Thyroid gland (tissue), 4 donors: ENCODE measurements at places on chromosomes 16 and 17. TPM values are rescaled to one million over a fixed set of nuclear protein-coding genes. Genes with fewer than 3 reads are reported as not detected.
A peak's percentile ranks its signal among the peaks of the same experiment; 100 is the strongest.

Gene MYH8
- total RNA-seq, result not detected

DNA sequence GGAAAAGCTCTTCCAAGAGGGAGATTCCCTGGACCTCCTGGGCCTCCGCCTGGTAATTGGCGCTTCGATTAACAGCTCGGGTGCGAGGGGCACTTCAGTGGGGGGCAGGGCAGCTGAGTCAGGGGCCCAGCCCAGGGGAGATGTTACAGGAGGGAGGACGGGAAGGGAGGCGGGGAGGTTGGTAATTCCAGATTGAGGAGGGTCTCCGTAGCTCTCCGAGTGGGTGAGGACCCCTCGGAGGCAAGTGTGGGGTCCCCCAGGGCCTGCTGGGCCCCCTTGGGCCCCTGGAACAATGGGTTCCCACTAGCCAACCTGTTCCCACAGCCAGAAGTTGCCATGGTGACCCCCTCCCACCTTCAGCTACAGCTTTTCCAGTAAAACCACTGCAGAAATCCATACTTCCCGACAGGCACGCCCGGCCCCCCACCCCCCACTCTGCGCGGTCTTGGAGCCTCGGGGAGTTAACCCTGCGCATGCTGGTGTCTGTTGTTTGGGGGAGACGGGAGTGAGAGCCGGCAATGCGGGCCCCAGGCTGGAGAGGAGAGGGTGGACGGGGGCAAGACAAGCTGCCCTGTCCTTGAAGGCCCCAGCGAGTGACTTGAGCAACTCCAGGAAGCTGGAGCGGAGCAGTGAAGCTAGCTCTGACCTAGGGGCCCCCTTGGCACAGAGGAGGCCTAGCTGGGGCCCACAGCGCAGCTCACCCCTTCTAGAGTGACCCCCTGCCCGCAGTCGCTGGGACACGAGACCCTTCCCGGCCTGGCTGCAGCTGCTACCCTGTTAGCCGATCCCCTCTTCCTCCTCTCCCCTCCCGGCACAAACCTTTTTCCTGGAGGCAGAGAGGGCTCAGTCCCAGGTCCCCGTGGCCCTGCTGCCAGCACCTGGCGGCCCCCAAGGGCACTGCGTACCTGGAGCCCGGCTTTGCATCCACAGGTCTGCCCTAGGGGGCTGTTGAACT, 37.8 kb downstream of the TMEM235 start:
- H3K27ac ChIP-seq, result no peak overlapping the region
- no peak for DNase-seq
- H3K27me3 ChIP-seq, result no peaks in the 10 kb centered on the region
- H3K36me3 ChIP-seq, result no peaks in the 10 kb centered on the region
- no peak overlapping the region for H3K4me3 ChIP-seq

- no peak overlapping the region for H3K4me3 ChIP-seq
- no peak overlapping the region for H3K27ac ChIP-seq
- H3K36me3 ChIP-seq, result no peaks in the 10 kb centered on the region
- no peaks in the 10 kb centered on the region for H3K27me3 ChIP-seq
Observed at GRCh38 chr17:35185849-35186248, 8.3 kb downstream of the SLC35G3 start.

GRCh38 chr17:3813171-3813570, 12.2 kb upstream of the ITGAE start:
- peaks cover 57% of the 10 kb centered on the region for H3K36me3 ChIP-seq
- no peaks in the 10 kb centered on the region for H3K27me3 ChIP-seq
- no peak overlapping the region for H3K4me3 ChIP-seq
- H3K4me1 ChIP-seq, result no peaks in the 10 kb centered on the region

DNA sequence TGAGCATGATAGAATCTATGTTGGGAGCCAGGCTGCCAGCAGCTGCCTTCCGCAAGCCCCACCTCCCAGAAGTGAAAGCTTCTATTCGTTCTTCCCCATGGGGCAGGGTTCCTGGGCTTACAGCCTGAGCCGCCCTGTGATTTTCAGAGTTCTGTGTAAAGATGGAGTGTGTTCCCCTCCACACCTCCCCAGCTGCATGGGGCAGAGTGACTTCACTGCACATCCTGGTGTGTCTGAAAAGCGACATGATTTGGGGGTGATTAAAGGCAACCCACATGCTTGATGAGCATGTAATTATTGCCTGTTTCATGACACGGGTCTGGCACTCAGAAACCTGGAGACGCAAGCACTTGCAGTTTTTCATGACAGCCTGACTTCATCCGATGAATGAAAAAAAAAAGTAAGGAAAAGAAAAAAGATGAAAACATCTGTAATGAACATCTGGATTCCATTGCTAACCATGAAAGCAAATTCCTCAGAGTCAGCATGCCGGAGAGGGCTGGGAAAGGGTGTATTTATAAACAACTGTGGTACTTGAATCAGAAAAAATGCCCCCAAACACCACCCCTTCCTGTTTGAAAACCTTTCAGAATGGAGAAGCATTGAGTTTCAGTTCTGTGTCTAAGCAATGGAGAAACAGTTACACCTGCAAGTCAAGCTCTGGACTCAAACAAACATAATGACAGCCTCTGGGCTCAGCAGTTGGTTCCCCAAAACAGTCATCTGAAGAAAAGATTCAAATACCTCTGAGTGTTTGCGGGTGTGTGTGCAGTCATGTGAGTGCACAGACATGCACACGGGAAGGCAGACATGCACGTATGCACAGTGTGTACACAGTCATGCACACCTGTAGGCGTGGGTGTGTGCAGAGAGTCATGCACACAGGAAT, 266.0 kb downstream of the ENGASE start:
- H3K27ac ChIP-seq, result no peak overlapping the region
- no peaks in the 10 kb centered on the region for H3K27me3 ChIP-seq
- H3K36me3 ChIP-seq, result no peaks in the 10 kb centered on the region
- no peak for DNase-seq
- peaks cover 10% of the 10 kb centered on the region for H3K4me1 ChIP-seq

DNA sequence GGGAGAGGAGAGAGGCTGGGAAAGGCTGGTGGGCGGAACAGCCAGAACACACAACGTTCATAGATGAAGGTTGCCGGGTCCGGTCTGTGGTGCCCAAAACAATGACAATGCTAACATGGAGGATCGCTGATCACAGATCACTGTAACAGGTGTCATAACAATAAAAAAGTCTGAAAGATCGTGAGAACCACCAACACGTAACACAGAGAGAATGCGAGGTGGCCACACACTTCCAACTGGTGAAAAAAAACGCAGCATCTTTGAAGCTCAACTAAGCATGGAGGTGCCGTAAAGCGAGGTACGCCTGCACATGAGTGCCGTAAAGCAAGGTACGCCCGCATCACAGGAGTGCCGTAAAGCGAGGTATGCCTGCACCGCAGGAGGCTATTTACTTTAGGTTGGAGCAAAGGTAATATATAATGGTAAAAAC, 42.3 kb downstream of the ABR start:
- no peaks in the 10 kb centered on the region for H3K36me3 ChIP-seq
- H3K27ac ChIP-seq, result no peak overlapping the region
- H3K4me1 ChIP-seq, result no peaks in the 10 kb centered on the region
- DNase-seq, result peak; percentile 27
- H3K27me3 ChIP-seq, result no peaks in the 10 kb centered on the region

Gene MYH2
- total RNA-seq, result not detected

- H3K36me3 ChIP-seq, result no peaks in the 10 kb centered on the region
- peak; percentile 5 for DNase-seq
- no peaks in the 10 kb centered on the region for H3K27me3 ChIP-seq
- H3K27ac ChIP-seq, result no peak overlapping the region
Observed at GRCh38 chr16:77213542-77214106, 14.4 kb downstream of the SYCE1L start.

Gene ZNF594
- 29.0 TPM for total RNA-seq

Gene MRPL58
- total RNA-seq, result 55.1 TPM

DNA sequence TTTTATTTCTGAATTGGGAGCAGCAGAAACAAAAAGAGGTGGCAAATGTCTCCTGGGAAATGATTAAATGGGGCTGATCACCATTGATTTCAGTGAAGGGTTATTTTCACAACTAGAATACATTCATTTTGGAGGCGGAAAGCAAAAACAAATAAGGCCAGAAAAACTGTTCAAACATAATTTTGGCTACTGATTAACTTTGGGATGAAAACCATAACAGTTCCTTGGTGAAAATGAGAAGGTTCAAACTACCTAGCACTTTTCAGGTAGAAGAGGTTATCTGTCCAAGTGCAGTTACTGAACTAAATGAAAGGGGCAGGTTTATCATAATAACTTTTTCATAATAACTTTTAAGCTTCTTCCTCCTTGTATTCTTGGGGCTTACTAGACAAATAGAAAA, 718.5 kb downstream of the CDH11 start:
- DNase-seq, result no peak
- no peak overlapping the region for H3K4me3 ChIP-seq
- no peaks in the 10 kb centered on the region for H3K27me3 ChIP-seq
- no peak overlapping the region for H3K27ac ChIP-seq
- no peaks in the 10 kb centered on the region for H3K4me1 ChIP-seq

DNA sequence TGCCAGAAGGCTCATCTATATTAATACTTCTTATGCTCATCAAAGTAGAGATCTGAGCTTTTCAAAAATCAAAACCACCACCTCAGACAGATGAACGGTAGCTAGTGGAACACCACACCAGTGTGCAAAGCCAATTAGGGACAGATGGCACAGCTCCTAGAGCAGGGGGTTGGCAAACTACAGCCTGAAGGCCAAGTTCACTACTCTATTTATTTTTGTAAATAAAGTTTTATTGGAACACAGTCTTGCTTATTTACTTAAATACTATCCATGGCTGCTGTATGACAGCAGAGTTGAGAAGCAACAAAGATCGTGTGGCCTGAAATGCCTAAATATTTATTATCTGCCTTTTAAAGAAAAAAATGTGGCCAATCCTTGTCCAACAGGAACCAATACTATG, 56.8 kb downstream of the AMFR start:
- H3K4me3 ChIP-seq, result no peak overlapping the region
- H3K27me3 ChIP-seq, result no peaks in the 10 kb centered on the region
- no peak overlapping the region for H3K27ac ChIP-seq
- H3K4me1 ChIP-seq, result peaks cover 14% of the 10 kb centered on the region
